ENCODE measurements at places on chromosomes 2 and 18.

DNA sequence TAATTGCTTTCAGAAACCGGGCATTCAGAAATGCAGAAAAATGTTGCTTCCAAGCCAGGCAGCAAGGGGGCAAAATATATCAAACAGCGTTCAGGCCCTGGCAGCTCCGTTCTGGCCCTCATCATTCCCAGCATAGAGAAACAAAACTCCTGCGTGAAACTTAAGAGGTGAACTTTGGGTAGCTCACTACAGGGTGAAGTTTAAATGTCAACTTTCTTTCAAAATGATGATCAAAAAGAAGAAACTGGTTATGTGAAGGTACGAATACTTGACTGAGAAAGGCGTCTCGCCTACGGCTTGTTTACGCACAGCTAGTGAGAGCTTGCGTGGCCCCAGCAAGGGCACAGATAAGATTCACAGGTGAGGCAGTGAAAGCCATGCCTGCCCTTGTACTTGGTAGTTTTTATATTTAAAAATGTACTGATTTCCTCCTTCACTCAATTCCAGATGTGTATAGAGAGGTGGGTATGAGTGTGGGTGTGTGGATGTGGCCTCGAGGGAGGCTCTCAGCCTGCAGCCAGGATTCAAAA is 127.5 kb downstream of the NFATC1 start:
- no peak for DNase-seq

- DNase-seq = no peak
These were observed 8.6 kb downstream of the OXER1 start for GRCh38 chr2:42755191-42755880.

GRCh38 chr2:222115296-222115695 is 183.5 kb downstream of the PAX3 start:
- DNase-seq = no peak

- DNase-seq = no peak
These were observed 31.1 kb upstream of the EIF2AK3 start for GRCh38 chr2:88658326-88658725.

- no peak for DNase-seq
These were observed 1.7 kb upstream of the LPIN2 start for GRCh38 chr18:3014503-3015203.

GRCh38 chr2:39782591-39782990 is 3.5 kb upstream of the THUMPD2 start:
- DNase-seq = no peak

GRCh38 chr18:53792762-53793161 is 431.7 kb downstream of the MBD2 start:
- DNase-seq = no peak

DNA sequence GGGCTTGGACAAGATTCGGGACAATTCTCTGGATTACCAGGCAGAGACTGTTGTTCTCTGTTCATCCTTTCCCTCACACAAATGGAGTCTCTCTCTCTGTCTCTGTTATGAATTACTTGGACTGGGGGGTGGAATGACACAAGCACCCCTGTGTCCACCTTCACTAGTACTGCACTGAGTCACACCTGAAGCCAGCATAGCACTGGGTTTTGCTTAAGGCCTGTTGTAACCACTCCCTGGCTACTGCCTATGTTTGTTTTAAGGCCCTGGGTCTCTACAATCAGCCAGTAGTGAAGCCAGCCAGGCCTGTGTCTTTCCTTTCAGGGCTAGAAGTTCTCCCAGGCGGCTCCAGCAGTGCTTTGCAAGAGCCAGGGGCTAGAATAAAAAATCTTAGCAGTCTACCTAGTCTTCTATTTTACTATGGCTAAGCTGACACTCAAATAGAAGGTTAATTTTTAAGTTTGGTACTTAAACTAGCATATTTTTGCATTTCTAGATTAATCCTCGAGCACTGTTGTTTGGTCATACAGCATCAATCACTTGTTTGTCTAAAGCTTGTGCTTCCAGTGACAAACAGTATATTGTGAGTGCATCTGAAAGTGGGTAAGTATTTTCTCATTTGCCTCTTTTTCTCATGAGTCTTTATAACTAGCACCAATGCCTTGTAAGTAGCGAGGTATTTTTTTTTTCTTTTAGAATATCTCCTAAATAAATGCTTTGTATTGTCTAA is 27.8 kb downstream of the WDR7 start:
- no peak for DNase-seq

- no peak for DNase-seq
These were observed 76.2 kb upstream of the SIX2 start for GRCh38 chr2:45085487-45085886.

GRCh38 chr18:57953883-57954282 is 90.1 kb upstream of the NEDD4L start:
- DNase-seq = no peak

GRCh38 chr2:163466331-163467250 is 269.2 kb downstream of the FIGN start:
- no peak for DNase-seq

GRCh38 chr2:224023188-224023587 is 15.9 kb downstream of the SERPINE2 start:
- no peak for DNase-seq

DNA sequence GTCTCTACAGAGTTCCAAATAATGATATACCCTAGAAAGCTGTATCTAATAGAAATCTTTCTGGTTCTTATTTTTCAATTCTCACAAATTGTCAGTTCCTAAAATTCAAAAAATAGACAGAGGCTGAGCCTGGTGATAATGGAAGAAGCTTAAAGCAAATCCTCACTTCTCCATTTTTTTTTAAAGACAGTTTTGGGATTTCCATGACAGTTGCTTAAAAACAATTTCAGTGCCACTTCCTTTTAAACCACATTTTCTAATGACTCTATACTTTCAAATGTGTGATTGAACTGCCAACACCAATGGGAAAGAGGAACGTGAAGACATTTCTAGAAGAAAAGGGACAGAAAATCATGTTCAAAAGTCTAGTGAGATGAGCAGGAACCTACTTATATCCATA is 4.0 kb downstream of the GKN2 start:
- DNase-seq = no peak

GRCh38 chr2:202628646-202629198 is 6.0 kb upstream of the FAM117B start:
- DNase-seq = no peak

- DNase-seq = no peak
These were observed 104.8 kb upstream of the CDH19 start for GRCh38 chr18:66708646-66709045.

GRCh38 chr2:55093381-55093780 is 43.1 kb upstream of the RTN4 start:
- no peak for DNase-seq

GRCh38 chr2:141929331-141930252 is 201.2 kb downstream of the LRP1B start:
- no peak for DNase-seq

DNA sequence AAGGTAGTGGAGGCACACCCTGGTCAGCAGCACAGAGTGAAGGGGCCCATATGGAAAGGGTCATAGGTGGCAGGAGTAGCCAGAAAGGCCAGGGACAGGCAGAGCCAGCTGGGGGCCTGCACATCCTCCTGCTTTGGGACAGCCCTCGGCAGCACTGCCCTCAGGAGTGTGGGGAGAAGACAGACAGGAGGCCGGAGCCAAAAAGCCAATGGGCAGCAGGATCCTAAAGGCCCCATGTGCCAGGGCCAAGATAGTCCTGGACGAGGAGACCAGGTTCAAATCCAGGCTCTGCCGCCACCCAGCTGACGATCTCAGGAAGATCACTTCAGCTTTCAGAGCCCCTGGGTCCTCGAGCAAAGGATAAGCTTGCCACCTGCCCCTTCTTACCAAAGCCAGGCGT is 220.1 kb downstream of the TMEM163 start:
- DNase-seq = no peak

All from activated CD4-positive, CD25-positive, alpha-beta regulatory T cell (primary cell).